ENCODE measurements at places on chromosomes 7 and 10. TPM values are rescaled to one million over a fixed set of nuclear protein-coding genes. Genes with fewer than 3 reads are reported as not detected.

GRCh38 chr10:22315455-22316285, 518 bp upstream of the COMMD3 start:
- DNase-seq: no peak

DNA sequence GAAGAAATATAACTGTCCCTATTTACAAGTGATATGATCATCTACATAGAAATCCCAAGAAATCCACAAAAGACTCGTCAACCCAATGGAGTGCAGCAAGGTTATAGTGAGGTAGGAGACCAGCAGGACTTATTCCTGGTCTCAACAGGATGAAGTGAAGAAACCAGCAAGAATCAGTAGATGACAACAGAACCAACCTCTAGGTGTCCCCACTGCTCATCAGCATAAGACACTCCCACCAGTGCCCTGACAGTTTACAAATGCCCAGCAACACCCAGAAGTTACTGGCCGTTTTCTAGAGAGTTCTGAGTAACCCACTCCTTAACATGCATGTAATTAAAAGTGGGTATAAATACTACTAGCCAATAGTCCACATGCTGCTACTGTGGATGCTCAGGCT, 470.5 kb upstream of the LRRTM3 start:
- no peak for DNase-seq

GRCh38 chr7:19851504-19851903, 78.1 kb upstream of the TMEM196 start:
- DNase-seq: no peak

- no peak for DNase-seq
These were observed 79.7 kb downstream of the FOXL3 start for GRCh38 chr7:369476-370258.

- DNase-seq: no peak
These were observed 14.5 kb downstream of the AKR1B1 start for GRCh38 chr7:134444198-134444960.

- DNase-seq: no peak
These were observed 10.7 kb upstream of the HOXA13 start for GRCh38 chr7:27210441-27211083.

DNA sequence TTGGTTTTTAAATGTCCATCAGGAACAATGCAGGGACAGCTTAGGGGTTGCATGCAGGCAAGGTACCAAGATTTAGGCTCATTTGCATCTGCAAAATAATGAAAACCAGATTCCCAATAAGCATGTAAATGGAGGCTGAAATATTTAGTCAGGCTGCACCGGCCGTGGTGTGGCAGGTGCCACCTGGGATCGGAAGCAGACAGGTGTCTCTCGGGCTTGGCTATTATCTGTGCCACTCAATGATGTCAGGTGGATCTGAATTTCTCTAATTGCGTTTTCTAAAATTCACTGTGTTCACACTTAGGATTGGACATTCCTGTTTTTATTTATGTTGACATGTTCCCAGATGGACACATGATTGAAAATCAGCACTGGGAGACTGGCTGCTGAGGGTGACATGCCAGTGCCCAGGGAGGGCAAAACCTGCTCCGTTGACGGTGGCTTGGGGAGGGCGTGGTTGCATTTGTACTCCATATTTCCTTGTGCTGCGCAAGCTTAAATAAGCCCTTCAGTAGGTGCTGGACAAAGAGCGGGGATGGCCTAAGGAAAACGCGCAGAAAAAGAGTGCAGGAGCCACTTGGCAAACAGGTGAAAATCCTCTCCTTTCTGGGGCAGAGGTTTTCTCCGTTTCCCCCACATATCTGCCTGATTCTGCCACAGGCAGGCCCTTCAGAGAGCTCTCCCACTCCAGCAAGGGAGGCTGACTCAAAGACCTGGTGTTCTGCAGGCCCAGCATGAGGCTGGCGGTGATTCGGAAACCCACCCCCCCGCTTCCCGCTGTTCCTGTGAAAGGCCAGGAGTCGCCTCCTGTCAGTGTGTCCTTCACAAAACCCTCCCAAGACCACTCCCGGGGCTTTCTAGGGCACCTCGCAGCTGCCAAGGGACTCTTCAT, 142.5 kb downstream of the WDR37 start:
- DNase-seq: no peak

DNA sequence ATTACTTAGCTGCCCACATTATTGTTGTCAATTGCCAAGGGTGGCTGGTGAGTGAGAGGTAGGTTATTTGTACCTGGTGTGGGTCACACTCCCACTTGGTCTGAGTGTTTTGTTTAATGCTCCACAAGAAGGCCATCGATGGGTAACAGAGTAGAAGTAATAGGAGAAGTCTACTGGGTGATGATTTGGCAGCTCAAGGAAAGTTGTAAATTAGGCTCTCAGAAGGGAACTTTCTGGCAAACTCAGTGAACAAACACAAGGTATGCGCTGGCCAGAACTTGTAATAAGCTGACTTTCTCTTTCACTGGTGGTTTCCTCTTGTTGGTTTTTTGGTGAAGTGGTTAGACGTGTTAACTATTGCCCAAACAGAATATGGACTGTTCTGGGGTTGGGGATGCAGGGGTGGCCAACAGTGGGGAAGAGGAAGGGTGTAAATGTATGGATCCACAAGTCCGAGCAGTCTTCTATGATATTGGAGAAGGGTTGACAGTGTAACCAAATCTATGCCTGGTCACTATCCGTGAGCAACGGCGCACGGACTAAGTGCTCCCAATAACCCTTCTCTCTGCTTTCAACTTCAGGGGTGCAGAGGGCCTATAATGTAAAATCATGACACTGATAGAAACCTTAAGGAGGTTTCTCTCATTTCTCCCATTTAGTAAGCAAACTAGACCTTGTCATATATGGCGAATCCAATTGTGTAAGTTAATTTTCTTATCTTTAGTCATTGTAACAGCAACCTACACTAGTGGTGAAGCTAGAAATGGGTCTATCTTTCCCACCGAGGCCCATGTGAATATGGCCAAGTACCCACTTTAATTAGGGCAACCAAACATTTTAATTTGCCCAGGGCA, 212.8 kb downstream of the PTEN start:
- no peak for DNase-seq

DNA sequence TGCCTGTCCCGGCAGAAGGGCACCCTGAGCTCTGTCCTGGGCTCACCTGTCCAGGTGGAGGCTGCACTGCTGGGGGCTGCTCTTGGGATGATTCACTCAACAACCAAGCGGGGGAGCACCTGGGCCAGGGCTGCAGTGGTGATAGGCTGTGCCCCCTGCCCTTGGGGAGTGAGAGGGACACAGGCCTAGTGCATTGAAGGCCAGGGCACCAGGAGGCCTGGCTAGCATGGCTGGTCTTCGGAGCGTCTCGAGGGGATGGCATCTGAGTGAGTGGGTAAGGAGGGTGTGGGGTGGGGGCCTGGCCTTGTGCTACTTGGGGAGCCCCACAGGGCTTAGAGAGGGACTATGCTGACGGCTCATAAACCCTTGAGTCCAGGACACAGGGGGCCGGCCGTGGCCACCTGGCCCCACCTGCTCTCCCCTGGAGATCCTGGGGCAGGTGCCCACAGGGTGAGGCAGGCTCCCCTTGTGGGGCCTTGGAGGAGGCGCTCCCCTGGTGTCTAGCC, 3.1 kb downstream of the PWWP2B start:
- no peak for DNase-seq

DNA sequence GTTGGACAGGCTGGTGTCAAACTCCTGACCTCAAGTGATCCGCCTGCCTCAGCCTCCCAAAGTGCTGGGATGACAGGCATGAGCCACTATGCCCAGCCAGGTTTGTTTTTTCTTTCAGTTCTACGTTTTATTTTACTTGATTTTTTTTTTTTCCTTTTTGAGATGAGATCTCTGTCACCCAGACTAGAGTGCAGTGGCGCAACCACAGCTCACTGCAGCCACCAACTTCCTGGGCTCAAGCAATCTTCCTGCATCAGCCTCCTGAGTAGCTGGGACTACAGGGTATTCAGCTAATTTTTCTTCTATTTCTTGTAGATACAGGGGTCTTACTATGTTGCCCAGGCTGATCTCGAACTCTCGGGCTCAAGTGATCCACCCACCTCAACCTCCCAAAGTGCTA, 24.3 kb downstream of the GDI2 start:
- no peak for DNase-seq

The ELN gene
- 42.8 TPM for polyA plus RNA-seq

The OR13A1 gene
- polyA plus RNA-seq: 0.15 TPM
